Stimulated activated CD4-positive, alpha-beta T cell treated with anti-CD3 and anti-CD28 coated beads, Interleukin-1b, Interleukin-23, amount 100 ng/mL, for 48 hours (primary cell): ENCODE measurements at places on chromosomes 12 and 14.

- DNase-seq = no peak
Observed at GRCh38 chr12:102757154-102757881, 159.7 kb downstream of the PAH start.

DNA sequence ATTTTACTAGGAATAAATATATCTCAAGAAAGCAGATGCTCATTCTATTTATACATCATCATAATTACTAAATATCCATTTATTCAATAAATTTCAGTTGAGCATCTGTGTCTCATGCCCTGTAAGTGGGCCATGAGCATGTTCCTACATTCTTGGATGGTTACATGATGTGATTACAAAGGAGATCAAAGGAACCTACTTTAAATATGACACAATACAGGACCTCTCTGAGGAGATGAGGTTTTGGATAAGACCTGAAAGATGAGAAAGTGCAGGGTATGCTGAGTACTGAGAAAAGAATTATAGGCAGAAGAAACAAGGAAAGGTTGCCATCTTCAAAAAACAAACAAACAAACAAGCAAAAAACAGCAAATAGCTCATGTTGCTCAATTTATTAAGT is 105.4 kb upstream of the CNTN1 start:
- DNase-seq = no peak

DNA sequence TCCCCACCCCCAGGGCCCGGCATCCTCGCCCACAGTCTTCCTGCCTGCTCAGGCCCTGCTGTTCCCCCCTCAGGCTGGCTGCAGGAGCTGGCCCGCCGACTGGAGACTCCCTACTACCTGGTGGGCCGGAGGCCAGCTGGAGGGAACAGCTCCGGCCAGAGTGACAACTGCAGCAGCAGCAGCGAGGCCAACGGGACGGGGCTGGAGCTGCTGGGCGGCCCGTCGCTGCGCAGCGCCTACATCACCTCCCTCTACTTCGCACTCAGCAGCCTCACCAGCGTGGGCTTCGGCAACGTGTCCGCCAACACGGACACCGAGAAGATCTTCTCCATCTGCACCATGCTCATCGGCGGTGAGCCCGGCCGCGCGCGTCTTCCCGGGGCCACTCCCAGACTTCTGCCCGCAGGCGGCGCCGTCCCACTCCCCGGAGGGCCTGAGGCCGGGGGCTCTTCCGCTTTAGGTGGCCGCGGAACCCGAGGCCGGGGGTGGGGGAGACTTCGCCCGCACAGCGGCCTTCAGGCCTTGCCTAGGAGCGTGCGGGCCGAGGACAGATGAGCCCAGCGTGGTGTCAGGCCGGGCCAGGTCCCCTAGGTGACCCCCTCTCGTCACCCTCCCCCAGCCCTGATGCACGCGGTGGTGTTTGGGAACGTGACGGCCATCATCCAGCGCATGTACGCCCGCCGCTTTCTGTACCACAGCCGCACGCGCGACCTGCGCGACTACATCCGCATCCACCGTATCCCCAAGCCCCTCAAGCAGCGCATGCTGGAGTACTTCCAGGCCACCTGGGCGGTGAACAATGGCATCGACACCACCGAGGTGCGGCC is 10.2 kb downstream of the KCNH3 start:
- DNase-seq = no peak

GRCh38 chr14:35123388-35123703 is 994 bp downstream of the PRORP start:
- DNase-seq = no peak

DNA sequence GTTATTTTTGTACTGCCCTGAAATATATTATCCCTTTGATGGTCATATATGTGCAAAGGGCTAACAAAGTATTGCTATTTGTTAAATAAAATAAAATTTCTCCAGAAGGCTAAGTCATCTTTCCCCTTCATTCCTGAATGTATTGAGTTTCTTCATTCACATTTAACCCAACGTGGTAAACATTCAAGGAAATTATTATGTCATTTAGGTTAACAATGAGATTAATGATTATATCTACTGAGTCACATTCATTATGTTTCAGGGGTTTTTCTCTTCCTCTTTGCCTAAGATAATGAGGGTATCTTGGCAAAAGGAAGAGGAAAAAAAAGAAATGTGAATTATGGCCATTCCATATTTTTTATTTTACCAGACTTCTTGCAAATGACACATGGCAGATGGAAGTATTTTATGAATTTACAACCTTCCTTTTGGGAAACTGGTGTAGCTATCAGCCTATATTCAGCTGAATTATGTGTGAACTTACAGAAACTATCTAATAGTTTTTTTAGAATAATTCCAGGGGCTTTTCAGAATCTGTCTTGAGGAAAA is 27.2 kb downstream of the TSPAN8 start:
- DNase-seq = no peak

DNA sequence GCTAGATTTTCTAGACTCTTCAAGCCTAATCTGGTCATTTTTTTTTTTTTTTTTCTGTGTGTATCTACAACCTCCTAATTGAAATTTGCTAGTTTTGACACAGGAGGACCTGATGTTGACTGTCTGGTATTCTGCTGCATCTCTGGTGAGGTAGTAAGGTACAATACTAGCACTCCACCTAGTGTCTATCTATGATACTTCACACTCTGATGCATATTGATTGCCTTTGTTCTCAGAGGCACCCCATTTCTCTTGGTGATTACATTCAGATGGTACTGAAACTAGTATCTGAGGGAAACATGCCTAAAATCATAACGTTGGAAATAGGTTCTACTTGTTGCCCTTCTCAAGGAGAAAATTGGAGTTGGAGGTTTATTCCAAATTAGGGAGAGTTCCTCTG is 930.5 kb upstream of the NOVA1 start:
- DNase-seq = no peak

DNA sequence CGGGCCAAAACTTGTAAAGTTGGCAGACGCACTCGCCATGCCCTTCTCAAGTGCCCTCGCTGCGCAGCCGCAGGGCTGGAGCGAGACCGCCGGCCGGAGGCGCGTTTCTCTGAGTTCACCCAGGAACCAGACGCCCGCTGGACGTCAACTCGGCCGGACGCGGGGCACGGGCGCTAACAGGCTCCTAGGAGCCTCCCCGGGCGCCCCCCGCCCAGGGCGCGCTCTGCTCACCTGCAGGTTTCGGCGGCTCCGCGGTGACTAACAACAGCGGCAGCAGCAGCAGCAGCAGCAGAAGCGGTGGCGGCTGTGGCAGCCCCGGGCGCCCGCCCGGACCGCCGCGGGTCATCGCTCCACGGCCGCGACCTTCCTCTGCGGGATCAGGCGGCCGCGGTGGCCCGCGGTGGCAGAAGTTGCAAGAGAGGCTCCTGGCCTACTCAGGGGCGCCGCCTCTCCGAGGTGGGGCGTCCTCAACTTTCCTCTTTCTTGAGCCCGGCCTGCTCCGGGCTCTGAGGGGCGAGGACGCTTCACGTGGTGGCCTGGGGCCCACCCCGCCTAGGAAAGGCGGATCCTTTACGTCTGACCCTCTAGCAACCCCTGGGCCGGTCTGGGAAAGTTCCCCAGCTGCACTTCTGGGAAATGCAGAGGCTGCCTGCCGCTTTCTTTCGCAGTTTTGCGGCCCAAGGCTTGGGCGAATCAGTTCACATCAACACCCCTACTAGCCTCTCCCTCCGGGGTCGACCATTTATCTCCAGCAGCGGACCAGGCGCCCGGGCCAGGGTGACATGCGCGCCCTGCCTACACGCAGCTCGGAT is at the start of gene PLBD1:
Gene PLBD1 (minus strand): TSS at position 533 of the 812 bp plus-strand sequence. CDS start 187 bp downstream, at position 346.
- peak; percentile 17 for DNase-seq

- DNase-seq = no peak
Observed at GRCh38 chr12:99367181-99367580, 280.4 kb upstream of the GARIN6 start.

DNA sequence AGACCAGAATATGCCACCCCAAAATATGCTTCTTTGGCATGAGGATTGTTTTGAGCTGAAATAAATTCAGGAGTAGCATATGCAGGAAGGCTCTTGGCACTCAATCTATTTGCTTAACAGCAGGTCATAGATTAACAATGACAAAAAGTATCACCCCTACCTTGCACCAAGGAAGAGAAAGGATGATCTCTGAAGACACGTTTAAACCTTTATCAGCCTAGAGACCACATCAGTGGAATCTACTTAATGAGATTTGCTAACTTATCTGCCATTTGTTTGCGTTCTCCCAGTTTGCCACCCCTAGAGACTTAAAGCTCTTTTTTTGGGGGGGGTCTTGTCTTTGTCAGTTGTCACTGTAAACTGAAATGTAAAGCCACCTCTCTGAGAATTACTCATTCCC is 1278.7 kb upstream of the USP15 start:
- DNase-seq = no peak

GRCh38 chr14:85401384-85401783 is 128.6 kb upstream of the FLRT2 start:
- DNase-seq = no peak

DNA sequence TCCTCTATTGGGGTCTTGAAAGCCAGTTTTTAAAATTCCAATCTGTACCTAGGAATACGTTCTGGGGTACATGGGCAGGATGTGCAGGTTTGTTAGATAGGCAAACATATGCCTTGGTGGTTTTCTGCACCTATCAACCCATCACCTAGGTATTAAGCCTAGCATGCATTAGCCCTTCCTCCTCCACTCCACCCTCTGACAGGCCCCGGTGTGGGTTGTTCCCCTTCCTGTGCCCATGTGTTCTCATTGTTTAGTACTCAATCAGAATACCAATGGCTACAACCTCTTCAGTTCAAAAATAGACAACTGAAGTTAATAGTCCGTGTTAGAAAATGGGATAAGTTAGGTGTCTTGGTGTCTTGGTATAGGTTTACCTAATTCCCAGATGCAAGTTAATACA is 3.4 kb downstream of the NTS start:
- no peak for DNase-seq

DNA sequence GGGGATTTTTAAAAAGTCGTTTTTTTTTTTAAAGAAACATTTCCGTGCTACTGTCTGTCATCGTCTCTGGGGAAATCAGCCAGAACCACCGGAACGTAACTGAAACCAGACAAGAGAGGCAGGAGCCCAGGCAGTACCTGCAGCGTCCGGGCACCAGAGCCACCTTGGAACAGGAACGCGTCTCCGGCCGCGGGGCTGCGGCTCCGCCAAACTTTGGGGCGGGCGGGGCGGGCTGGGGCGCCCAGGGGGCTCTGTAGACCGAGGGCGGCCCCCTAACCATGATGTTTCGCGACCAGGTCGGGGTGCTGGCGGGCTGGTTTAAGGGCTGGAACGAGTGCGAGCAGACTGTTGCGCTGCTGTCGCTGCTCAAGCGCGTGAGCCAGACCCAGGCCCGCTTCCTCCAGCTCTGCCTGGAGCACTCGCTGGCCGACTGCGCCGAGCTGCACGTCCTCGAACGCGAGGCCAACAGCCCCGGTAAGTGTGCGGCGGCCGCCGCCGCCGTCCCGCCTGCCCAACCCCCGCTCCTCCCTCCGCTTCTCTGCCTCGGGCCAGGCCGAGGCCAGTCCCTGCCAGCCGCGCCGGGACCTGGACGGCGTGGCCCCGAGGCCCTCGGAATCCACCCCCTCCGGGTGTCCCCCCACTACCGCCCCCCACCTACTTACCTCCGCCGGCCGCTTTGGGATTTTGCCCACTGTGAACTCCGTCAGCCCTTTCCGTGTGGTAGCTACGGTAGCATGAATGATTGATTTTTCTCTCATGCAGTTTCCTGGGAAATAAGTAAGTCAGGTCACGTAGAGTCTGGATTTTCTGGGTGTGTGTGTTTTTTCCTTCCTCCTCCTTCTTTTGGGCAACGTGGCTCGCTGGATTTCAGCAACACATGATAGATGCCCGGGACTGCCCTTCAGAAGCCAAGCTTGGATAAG is 972 bp downstream of the SAMD4A start:
- peak; percentile 41 for DNase-seq

DNA sequence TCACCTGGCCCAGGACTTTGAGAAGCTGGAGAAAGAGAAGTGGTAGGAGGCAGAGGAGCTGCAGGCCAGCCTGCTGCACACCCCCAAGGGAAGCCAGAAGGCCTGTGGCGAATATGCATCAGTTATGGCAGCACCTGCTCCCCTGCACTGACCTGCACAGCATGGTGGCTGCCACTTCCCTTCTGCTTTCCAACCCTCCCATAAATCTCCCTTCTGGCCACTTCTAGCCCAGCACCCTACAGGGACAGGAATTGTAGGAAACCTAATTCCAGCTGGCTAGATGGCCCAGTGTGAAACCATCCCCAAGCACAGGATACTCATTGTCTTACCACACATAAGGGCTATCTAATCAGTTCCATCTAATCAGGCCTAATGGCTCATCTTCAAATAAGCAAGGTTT is 136.3 kb downstream of the TBX3 start:
- no peak for DNase-seq

DNA sequence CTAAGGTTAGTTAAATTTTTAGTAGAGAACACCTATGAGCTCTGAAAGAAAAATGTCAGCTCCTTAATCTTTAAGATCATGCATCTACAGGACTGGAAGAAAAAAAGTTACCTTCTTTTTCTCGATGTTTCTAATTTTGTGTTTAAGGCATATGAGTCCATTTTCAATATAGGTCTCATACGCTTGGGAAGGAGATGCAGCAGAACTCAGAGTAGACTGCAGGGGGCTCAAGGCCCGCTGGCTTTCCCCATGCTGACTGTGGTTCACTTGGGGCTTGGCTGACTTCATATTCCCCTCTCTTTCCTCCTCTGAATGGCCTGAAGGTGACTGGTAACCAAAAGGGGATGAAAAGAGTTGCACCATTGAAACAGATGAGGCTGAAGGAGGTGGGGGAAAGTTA is 1.5 kb downstream of the CAPRIN2 start:
- peak; percentile 18 for DNase-seq

DNA sequence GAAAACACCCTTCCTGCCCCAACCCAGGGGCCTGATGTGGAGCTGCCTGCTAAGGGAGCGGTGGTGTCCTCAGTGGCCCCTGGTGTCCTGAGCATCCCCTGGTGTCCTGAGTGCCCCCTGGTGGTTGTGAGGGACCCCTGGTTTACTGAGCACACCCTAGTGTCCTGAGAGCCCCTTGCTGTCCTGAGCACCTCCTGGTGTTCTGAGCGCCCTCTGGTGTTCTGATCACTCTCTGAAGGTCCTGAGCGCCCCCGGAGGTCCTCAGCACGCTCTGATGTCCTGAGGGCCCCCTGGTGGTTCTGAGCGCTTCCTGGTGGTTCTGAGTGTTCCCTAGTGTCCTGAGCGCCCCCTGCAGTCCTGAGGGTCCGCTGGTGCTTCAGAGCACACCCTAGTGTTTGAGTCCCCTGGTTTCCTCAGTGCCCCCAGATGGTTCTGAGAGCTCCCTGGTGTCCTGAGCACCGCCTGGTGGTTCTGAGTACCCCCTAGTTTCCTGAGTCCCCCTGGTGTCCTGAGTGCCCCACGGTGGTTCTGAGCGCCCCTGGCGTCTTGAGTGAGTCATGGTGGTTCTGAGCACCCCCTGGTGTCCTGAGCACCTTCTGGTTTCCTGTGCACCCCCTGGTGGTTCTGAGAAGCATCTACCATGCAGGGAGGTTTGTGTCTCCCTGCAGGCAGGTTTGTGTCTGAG is 1004.2 kb downstream of the TMEM121 start:
- DNase-seq = peak; percentile 51

GRCh38 chr12:110256780-110257431 is 24.1 kb upstream of the ATP2A2 start:
- no peak for DNase-seq
